Spleen (tissue), 13 donors: ENCODE measurements at places on chromosomes 7 and 10. TPM values are rescaled to one million over a fixed set of nuclear protein-coding genes. Genes with fewer than 3 reads are reported as not detected.

Gene OLAH
- polyA plus RNA-seq: 4.0 TPM

Gene GPR146
- 7.3 TPM for polyA plus RNA-seq

Gene WEE2
- not detected for polyA plus RNA-seq

Gene BTBD16
- not detected for polyA plus RNA-seq

Gene ZSCAN21
- 5.0 TPM for polyA plus RNA-seq

Gene STOX1
- polyA plus RNA-seq: 0.26 TPM

Gene MCU
- polyA plus RNA-seq: 7.2 TPM

Gene HOXA7
- polyA plus RNA-seq: 0.80 TPM

Gene NACAD
- polyA plus RNA-seq: 0.30 TPM

Gene SORCS1
- 1.0 TPM for polyA plus RNA-seq

DNA sequence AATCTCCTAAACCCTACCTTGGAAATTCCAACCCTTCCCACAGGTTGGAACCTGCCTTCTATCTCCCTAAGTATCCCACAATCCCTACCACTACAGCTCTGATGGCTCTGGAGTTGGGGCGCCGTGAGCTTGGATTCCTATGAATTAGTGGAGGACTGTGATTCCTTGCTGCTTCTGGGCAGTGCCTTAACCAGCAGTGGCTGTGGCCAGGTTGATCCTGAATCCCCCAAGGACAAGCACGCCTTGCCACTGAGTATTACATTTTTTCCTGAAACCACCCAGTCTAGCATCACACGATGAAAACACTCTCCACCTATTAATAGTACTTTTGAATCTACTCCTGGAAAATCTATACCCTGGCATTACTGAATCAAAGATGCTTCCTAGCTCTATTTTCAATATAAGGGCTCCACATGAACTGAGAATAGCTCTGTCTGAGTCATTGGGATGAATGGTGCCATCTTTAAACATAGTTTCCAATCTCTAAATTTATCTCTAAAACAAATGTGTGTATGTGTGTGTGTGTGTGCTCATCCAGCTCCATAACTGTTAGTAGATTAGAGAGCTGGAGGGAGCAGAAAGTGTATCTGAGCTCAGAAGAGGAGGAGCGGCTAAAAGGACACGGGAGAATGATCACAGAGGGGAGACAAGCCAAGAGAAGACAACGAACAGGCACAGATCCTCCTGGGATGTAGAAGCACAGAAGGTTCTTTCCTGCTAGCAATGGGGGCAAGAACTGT, 11.9 kb upstream of the INPP5F start:
- no peak for DNase-seq

- no peak for DNase-seq
Measured at GRCh38 chr10:53543410-53543809, 770.8 kb upstream of the MBL2 start.

GRCh38 chr10:102119417-102120141, 589 bp downstream of the LDB1 start:
- peak; percentile 81 for DNase-seq

DNA sequence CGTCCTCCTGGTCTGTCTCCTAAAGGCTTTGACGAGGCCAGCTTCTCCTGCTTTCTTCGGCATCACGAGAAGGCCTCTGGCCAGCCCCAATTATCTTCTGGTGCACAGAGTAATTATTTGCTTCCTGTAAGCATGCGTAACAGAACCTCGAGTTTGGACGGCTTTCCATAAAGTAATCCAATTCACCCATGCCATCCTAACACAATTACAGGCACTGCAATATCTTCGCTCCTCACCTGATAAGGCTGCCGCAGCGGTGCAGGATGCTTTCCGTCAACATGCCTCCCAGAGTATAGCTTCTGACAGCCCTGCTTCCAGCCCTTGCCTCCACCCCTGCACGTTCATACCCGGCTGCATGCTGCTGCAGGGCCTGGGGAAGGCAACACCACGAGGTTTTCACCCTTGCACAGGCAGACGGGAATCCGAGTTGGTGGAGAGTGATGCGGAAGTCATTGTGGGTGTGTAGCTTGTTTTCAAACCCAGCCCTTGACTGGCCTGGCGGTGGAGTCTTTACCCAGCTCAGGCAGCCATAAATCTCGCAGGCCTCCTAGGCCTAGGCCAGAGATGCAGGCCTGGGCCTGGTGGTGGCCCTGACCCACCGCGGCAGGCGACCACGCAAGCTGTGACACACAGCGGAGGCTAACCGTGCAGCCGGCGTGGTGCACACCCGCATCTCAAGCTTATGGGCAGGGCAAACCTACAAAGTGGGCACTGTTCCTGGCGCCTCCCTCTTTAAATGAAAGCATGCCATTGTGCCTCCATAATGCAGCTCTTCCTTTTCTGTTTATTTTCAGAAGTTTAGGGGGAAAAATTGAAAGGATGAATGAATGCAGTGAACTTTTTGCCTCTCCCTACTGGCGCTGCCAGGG, 12.7 kb downstream of the EBF3 start:
- peak; percentile 60 for DNase-seq

GRCh38 chr10:98067165-98067564, 36.7 kb upstream of the CRTAC1 start:
- no peak for DNase-seq

DNA sequence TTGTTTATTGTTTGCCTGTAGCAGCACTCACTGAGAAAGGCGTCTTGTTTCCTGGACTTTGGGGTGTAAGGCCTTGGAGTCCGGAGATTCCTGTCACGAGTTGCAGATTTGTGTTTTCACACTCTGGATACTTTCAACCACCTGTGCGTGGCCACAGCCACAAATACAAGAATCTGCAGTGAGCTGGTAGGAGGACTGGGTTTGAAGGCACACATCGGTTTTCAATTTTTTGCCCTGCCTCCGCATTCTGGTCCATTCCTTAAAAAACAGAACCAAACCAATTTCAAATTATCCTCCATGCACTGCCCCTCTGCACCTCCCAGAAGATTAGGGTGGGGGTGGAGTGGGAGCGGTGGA, 619 bp downstream of the EXOC4 start:
- no peak for DNase-seq

- no peak for DNase-seq
Measured at GRCh38 chr10:73183667-73184281, 15.9 kb downstream of the FAM149B1 start.

- no peak for DNase-seq
Measured at GRCh38 chr7:130151591-130152492, 53.4 kb downstream of the TMEM209 start.

GRCh38 chr7:114972567-114972966, 50.7 kb downstream of the MDFIC start:
- DNase-seq: no peak

DNA sequence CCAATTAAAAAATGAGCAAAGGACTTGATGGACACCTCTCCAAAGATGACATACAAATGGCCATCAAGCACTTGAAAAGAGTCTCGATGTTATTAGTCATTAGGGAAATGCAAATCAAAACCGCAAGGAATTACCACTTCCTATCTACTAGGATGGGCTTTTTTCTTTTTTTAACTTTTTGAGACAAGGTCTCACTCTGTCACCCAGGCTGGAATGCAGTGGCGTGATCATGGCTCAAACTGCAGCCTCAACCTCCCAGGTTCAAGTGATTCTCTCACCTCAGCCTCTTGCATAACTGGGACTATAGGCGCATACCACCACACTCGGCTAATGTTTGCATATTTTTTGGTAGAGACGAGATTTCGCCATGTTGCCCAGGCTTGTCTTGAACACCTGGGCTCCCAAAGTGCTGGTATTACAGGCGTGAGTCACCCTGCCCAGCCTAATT, 13.6 kb downstream of the NKX1-2 start:
- DNase-seq: no peak

DNA sequence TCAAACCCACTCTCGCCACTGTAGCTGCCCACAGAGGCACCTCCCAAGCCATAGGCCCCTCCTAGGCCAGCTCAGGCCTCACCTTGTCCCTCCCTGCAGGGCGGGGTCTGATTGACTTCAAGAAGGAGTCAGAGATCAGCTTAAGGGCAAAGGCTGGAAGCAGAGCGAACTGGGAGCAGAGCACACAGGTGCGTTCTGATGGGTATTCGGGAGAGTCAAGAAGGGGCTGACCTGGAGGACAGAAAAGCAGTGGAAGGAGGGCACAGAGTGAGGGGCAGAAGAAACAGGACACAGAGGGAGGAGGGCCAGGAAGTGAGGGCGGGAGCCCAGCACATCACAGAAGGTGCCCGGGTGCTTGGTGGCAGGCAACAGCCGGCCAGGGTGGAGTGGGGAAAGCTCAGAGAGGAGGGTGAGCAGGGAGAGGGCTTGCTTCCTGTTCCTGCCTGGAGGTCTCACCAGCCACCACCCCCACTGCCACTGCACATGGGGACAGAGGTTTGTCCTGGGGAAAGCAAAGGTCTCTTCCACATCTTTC, at the start of gene AOC1:
AOC1 (plus strand) TSS at position 147 of the 535 bp plus-strand sequence. CDS start 3,954 bp downstream, outside the sequence.
- no peak for DNase-seq

GRCh38 chr10:50510517-50511473, 113.0 kb downstream of the SGMS1 start:
- DNase-seq: no peak

GRCh38 chr10:75018251-75018650, 93.2 kb upstream of the SAMD8 start:
- no peak for DNase-seq

DNA sequence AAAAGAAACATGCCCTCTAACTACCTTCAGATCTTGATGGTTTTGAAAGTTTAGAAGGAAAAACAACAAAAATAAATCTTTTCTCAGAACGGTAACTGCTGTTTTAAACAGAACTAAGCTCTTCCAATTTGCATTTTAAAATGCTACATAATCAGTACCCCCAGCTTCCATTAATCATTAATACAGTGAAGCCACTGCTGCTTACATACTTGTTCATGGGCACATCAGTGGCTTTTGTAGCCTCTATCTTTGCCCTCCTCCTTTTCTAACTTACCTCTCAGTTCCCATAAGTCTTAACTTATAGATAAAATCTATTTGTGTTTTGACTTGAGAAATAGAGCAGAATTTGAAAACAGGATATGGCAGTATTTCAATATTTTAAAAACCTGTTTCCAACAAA, 109.1 kb downstream of the POLL start:
- DNase-seq: no peak

GRCh38 chr10:10872035-10872673, 145.5 kb upstream of the CELF2 start:
- no peak for DNase-seq

DNA sequence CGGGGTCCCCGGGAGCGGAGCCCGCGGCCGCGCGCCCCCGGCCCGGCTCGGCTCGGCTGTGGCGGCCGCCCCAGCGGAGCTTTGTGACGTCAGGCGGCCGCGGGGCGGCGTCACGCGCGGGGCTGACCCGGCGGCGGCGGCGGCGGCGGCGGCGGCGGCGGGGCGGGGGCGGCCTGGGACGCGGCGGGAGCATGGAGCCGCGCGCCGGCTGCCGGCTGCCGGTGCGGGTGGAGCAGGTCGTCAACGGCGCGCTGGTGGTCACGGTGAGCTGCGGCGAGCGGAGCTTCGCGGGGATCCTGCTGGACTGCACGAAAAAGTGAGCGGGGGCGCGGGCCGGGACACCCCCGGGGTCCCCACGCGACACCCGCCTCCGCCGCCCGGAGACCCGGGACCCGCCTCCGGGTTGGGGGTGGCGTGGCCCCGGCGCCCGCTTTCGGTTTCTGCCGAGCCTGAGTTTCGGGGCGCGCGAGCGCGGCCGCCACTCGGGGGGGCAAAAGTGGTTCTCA, at the start of gene PWWP2B:
PWWP2B (plus strand) TSS at position 165 of the 506 bp plus-strand sequence; CDS start at position 192, 27 bp downstream.
- peak; percentile 94 for DNase-seq

GRCh38 chr7:93957767-93958166, 36.2 kb downstream of the GNG11 start:
- no peak for DNase-seq

- DNase-seq: no peak
Measured at GRCh38 chr10:60434418-60435046, 44.9 kb upstream of the ANK3 start.

- no peak for DNase-seq
Measured at GRCh38 chr7:137985253-137985896, 16.5 kb downstream of the CREB3L2 start.

DNA sequence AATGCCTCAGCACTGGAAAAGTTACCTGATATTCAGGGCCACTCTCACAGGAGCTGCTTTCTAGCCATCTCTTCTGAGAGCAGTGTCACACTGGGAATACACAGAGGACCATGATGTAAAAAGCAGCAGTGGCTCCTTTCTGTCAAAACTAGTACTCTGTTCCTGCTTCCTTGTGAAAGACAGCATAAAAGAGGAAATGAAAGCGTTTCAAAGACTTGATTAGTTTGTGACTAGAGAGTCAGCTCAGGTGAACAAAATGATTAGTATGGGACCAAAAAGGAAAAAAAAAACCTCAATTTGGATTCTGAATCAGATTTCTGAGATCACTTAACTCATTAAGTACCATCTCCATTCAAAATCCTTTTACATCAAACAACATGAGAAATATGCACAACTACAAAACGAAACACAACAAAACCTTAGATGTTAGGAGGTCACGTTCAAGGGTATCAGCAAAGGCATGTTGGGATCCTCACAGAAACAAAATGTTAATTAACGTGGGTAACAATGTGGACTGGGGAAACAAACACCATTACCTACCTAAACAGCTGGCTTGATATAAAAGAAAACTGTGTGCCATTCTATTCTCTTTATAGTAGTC, 103.7 kb downstream of the MACC1 start:
- no peak for DNase-seq

DNA sequence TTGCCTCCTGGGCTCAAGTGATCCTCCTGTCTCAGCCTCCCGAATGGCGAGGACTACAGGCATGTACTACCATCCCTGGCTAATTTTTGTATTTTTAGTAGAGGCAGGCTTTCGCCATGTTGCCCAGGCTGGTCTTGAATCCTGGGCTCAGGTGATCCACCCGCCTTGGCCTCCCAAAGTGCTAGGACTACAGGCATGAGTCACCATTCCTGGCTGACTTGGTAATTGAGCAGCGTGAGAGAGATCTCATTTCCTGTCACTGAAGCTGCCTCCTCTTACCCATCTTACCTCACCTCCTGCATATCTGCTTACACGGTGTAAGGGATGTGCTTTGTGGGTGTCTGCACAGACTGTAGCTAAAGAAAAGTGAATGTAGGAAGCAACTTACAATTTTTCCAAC, 9.7 kb downstream of the IFIT3 start:
- DNase-seq: no peak

DNA sequence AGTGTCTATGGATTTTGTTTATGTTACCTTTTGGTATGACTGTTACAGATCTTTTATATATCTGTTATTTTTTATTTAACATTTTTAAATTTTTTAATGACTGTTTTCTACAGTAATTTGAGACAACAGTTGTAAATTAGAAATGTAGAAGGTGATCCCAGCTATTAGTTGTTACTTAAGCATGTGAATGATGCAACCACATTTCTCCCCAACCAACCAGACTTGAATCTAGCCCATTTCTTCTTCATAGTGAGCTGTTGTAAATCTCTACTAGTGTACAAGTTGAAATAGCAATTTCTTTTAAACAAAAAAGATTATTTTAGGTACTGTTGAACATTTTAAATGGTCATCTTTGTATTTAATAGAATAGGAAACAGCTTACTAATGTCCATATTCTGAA, 18.0 kb downstream of the TMEM106B start:
- no peak for DNase-seq

DNA sequence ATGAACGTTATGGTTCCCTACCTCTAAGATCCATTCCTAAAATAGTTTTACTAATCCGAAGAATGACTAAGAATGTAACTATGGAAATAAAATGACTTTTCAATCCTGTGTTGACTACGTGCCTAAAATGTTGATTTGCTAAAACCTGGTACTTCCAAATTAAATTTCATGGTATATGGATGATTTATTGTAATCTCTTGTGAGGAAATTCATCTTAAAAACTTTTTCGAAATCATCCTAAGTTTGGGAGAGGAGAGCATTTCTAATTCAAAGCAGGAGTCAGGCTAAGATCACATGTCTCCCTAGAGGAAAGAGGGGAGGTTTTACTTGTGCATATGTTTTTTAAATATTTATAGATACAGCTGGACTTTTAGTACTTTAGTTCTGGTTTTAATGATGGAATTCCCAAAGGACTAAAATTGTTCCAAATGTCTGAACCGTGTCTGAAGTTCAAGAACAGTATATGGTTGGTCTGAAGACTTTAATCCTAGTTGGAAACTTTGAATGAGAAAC, 483.9 kb downstream of the AUTS2 start:
- DNase-seq: no peak
